ENCODE measurements at places on chromosomes 4 and X.

GRCh38 chr4:138910195-138910913 lies 105.2 kb upstream of the NOCT start:
- no peak for DNase-seq

DNA sequence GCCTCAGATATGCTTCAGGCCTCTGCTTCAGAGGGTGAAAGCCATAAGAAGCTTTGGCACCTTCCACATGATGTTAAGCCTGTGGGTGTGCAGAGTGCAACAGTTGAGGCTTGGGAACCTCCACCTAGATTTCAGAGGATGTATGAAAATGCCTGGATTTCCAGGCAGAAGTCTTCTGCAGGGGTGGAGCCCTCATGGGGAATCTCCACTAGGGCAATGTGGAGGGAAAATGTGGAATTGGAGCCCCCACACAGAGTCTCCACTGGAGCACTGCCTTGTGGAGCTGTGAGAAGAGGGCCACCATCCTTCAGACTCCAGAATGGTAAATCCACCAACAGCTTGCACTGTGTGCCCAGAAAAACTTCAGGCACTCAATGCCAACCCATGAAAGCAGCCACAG lies 35.2 kb downstream of the TLR10 start:
- no peak for DNase-seq

DNA sequence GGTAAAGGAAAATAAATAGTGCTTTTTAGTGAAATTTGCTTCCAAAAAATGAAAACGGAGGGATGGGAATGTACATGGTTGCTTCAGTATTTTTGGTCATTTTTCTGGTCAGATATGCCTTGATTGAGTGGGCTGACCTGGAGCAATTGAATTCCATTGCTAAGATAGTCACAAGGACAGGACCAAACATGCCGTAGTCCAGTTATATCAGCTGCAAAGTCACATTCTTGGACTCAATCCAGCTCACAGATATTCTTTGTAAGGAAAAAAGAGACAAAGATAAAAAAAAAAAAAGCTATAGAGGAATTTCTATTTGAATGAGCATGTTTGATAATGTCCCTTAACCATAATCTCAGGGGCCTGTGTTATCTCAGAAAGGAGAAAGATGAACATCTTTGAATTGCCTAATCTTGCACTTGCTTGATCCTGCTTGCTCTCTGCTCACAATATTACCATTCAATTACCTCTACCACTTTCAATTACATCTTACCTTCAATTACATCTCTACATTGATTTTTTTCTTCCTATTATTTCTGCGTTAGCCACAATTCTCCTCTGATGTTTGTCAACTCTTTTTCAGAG lies 75.4 kb upstream of the PACRGL start:
- no peak for DNase-seq

DNA sequence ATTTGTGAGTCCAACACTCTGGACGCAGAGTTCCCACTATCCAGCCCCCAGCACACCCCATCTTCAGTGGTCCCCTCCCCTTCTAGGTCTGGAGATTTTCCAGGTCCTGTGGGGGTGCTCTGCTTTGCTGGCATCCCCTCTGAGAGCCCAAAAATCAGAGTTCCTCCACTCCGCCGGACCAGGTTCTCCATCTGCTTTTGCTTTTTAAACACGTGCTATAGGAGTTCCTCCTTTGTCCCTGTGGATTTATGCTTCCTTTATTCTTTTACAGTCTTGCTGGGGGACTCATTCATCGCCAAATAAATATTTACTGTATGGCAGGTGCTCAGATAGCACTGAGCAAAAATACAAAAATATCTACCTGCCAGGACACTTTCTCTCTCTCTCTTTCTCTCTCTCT lies 324.7 kb downstream of the STK32B start:
- DNase-seq = no peak

- no peak for DNase-seq
These were observed 262.8 kb downstream of the DKK2 start for GRCh38 chr4:106773076-106773905.

DNA sequence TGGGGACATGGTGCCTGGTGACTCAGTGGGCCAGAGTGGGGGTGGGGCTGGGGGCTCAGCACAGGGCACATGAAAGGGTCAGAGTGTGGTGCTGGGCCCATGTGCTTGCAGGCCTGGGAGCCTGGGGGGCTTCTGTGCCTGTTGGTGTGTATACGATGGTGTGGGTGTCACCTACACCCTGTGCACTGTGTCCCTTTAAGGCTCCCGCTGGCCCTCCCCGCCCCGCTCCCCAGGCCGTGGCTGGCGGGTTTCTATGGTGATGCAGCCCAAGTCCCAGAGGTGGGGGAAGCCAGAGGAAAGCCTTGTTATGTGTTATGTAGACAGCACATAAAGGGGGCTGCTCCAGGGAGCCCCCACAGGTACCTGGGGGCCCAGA lies 5.5 kb downstream of the L1CAM start:
- no peak for DNase-seq

DNA sequence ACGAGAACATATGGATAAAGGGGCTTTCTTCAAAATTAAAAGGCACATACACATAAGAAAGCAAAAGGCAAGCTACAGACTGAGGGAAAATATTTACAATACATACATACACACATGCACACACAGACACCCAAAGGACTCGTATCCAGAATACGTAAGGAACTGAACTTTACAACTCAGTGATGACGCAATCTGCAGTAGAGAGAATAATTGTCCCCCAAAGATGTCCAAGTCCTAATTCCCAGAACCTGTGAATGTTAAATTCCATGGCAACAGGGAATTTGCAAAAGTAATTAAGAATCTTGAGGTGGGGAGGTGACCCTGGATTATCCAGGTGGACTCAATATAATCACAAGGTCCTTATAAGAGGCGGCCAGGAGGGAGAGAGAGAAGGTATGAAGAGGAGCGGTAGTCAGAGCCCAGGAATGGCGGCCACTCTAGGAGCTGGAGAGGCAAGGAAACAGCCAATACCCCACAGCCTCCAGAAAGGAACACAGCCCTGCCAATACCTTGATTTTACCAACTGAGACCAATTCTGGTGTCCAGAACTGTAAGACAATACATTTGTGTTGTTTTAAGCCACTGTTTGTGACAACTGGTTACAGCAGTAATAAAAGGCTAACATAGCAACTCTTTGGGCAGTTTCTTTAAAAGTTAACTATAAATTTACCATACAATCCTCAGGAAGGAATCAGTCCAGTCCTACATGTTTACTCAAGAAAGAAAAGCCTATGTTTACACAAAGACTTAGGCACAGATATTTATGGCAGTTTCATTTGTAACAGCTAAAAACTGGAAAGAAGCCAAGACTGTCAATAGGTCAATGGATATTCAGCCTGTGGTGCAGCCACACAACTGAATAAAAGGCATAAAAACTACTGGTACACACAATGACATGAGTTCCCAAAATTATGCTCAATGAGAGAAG lies 27.3 kb upstream of the STS start:
- DNase-seq = no peak

DNA sequence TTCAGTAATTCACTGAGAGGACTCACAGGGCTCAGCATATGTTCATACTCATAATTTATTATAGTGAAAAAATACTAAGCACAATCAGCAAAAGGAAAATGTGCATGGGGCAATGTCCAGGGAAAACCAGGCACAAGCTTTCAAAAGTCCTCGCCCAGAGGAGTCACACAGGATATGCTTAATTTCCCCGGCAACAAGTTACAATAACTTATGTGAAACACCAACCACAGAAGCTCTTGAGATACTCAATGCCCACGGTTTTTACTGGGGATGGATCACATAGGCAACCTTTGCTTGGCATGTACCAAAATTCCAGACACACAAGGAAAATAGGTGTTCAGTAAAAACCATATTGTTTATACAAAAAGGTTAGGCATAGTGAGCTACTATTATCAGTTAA lies 38.5 kb upstream of the STPG2 start:
- DNase-seq = no peak

GRCh38 chrX:114519524-114519923 lies 64.4 kb upstream of the HTR2C start:
- DNase-seq = no peak

- no peak for DNase-seq
These were observed 8.7 kb downstream of the WDFY3 start for GRCh38 chr4:84957514-84958420.

- DNase-seq = no peak
These were observed 38.2 kb upstream of the PRDM5 start for GRCh38 chr4:120960656-120961267.

DNA sequence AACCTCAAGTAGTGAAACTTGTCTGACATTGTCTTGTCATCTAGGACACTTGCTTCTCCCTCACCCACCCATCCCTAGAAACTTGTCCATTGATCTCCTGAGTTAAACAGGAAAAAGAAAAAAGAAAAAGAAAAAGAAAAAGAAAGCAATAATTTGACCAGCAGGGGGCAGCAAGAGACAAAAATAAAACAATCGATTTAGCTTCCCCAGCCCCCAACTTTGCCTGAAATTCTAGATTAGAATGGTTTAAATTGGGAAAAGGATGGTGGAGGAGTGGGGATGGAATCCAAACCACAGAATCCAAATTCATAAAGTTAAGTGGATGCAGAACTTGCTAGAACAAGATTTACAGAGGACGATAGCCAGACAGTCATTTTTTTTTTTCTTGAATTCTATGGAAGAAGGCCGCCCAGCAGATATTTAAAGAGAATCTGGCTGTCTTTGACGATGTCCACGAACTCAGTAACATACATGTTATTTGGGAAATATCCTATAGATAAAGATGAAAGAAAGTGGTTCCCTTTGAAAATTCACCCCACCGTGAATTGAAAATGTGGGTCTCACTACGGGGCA lies 282.9 kb downstream of the USP46 start:
- DNase-seq = no peak

- DNase-seq = no peak
These were observed 821 bp downstream of the CXCL8 start for GRCh38 chr4:73741031-73741749.

- DNase-seq = no peak
These were observed 112.9 kb upstream of the PJA1 start for GRCh38 chrX:69278031-69278687.

DNA sequence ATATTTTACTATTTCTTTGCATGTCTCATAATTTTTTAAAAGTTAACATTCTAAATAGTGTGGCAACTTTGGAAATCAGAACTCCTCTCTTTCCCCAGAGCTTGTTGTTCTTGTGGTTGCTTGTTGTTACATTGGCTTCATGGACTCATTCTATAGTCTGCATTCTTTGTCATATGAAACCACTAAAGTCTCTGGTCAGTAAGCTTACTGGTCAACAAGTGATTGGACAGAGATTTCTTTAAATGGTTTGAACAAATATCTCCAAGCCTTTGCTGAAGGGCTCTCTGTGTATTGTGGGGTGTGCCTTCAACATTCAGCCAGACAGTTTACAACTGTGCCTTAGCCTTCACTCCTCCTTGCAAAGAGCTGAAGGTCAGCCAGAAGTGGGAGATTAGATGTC lies 147.2 kb downstream of the OPHN1 start:
- DNase-seq = no peak

DNA sequence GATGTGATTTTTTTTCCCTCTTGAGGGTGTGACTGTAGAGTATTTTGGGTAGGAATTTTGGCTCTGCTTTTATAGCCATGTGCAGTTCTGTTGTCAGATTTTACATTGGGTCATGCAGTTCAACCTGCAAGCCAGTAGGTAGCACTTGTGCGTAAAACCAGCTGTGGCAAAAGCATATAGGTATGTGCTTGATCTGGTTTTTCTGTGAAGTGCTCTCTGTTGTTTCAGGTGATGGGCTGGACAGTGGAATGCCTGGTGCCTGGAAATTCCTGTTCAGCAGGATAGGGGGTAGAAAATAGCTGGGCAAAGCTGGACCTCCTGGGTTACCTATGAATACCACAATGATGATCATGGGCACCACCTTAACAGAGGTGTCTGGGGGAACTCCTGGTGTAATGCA lies 584.2 kb upstream of the PCDH10 start:
- no peak for DNase-seq

GRCh38 chr4:56612282-56612681 lies 68.8 kb downstream of the HOPX start:
- DNase-seq = no peak

DNA sequence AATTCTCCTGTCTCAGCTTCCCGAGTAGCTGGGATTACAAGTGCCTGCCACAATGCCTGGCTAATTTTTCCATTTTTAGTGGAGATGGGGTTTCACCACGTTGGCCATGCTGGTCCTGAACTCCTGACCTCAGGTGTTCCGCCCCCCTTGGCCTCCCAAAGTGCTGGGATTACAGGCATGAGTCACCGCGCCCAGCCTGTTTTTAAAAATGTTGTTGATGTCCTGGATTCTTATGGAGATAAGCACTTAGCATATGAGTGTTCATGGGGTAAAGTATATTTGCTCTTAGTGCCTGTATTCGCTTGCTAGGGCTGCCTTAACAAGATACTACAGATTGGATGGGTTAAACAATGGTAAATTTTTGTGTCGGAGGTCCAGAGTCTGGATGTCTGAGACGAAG lies 91.7 kb downstream of the CEP44 start:
- DNase-seq = no peak

- DNase-seq = no peak
These were observed 31.6 kb upstream of the DDX3X start for GRCh38 chrX:41302370-41302769.

DNA sequence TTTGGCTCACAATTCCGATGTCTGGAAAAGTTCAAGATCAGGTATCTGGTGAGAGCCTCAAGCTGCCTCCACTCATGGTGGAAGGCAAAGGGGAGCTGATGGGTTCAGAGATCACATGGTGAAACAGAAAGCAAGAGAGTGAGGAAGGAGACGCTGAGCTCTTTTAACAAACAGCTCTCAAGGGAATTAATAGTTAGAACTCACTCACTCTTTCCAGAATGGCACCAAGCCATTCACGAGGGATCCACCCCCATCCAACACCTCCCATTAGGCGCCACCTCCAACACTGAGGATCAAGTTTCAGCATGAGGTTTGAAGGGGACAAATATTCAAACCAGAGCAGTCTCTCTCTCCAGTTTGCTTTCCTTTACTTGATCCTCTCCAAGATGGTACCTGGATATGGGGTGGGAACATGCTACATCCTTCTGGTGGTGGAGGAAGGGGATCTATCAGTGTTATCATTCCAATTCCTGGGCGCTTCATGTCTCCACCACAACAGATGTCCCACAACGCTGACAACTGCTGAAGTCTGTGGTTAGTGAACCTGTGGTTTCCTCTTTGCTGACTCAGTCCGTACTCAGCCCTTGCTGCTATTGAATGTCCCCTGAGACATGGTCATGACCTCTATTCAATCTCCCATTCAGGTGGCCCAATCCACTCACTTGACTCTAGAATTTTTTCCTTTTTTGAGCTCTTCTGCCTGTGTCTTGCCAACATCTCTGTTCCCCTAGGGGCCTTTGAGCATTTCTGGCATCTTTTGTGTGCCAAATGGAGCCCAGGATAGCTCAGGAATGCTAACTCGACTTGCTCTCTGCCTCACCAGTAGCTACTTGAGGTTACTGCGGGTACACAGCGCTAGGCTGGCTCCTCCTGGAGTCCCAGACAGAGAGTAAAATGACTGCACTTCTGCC lies 395.2 kb downstream of the MID1IP1 start:
- DNase-seq = no peak

All from activated T-cell treated with anti-CD3 and anti-CD28 coated beads for 1 hour (primary cell).